ENCODE measurements at places on chromosomes 2 and 18.

DNA sequence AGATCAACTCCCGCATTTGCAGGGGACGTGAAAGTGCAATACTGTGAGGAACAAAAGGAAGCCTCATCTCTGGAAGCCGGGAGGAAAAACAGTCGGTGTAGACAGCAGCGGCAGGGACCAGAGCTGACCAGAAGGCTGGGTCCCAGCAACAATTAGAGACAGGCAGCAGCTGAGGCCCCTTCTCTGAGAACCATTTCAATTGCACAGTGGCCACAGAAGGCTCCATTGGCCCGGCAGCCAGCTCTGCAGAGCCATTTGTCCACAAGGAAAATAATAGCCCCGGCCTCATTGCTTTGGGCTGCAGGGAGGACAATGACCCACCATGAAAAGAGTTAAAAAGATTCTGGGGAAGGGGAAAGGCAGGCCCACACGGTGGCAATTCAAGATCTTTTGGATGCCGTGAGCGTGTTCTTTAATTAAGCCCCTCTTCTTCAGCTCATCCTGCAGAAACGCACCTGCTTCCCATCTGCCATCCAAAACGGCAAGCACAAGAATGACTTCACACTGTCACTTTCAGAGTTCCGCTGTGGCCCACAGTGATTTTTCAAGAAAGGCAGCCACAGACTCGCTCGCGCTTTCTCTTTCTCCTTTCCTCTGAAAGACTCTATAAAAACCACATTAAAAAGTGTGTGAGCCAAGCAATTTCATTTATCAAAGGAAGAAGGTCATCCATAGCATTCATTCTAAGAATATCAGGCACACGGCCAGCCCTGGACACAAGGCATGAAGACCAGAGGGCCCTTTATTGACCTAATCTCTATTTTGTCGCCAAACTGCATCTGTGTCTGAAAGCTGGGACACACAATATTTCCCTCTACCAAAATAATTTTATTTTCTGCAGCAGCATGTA is 293.6 kb downstream of the SOX11 start:
- no peak for DNase-seq

DNA sequence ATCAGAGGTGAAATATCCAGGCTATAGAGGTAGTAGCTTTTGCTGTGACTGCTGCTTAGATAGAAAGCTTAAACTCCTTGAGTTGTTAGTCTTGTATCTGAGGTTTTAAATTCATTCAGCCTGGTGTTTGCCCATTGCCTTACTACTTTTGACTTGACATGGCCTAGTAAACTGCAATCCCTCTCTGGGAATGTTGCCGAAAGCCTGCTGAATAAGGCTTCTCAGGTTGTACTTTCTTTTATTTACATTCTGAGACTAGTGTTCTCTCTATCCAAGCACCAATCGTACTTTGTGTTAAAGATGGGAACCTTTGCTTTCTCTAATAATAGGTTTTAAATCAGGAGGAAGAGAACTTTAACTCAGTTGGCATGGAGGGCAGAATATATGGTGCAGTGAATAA is 357.6 kb upstream of the CWC22 start:
- DNase-seq: no peak

- DNase-seq: peak; percentile 15
These were observed 178.1 kb downstream of the NCKAP5 start for GRCh38 chr2:133390156-133390555.

DNA sequence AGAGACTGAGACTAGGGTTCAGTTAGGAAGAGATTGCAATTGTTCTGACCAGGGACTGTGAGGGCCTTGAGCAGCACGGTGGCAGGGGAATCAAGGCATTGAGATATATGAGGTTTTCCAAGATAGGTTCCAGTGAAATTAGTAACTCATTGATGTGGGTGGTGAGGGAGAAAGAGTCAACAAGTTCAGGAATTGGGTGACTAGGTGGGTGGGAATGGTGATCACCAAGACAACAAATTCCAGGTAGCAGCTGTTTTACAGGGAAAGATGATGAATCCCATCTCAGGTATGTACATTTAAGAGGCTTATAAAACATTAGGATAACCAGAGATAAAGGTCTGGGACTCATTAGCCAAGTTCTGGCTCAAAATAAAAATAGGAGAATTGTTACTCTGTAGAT is 251.5 kb upstream of the MGAT5 start:
- DNase-seq: no peak

GRCh38 chr2:1620081-1620480 is 124.2 kb downstream of the PXDN start:
- no peak for DNase-seq

- DNase-seq: no peak
These were observed 305.1 kb upstream of the GULP1 start for GRCh38 chr2:187986390-187987105.

DNA sequence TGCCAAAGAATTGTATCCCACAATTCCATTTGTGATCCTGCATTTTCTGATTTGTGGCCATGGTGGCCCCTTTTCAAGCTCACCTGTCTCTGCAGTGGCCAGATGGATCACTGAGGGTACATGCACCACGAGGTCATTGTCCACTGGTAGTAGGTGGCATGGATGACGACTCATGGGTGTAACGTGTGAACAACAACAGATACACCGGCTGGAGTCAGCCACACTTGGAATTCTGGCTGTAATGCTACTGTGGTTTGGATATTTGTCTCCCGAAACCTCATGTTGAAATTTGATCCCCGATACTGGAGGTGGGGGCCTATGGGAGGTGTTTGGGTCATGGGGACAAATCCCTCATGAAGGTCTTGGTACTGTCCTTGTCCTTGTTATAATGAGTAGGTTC is 102.2 kb upstream of the TAF1B start:
- DNase-seq: no peak

- DNase-seq: no peak
These were observed 120.4 kb downstream of the CHST9 start for GRCh38 chr18:27064673-27065072.

GRCh38 chr2:8487461-8487932 is 194.4 kb upstream of the ID2 start:
- no peak for DNase-seq

DNA sequence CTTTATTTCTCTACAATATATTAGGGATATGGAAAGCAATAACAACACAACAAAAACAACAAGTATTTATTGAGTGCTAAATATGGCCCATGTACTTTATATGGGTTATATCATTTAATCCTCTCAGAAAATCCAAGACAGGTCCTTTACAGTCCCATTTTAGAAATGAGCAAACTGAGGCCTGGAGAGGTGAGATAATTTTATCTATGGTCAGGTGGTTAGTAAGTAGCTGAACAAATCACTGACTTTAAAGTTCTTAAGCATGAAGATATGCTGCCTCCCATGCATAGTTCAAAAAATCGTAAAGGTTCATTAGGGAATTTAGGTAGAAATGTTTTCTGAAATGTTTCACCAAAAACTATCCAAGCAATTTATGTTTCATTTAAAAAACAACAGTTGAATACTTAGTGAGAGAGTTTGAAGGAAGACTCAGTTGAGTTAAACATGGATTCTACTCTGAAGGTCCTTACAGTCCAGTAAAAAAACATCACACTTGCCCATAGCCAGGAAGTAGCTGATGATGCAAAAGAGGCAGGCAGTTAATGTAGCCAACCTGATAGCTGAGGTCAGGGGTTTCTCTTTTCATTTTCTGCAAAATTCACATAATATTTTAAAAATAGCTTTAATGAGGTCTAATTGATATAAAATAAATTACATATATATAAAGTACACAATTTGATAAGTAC is 7.6 kb upstream of the NFE2L2 start:
- DNase-seq: no peak

DNA sequence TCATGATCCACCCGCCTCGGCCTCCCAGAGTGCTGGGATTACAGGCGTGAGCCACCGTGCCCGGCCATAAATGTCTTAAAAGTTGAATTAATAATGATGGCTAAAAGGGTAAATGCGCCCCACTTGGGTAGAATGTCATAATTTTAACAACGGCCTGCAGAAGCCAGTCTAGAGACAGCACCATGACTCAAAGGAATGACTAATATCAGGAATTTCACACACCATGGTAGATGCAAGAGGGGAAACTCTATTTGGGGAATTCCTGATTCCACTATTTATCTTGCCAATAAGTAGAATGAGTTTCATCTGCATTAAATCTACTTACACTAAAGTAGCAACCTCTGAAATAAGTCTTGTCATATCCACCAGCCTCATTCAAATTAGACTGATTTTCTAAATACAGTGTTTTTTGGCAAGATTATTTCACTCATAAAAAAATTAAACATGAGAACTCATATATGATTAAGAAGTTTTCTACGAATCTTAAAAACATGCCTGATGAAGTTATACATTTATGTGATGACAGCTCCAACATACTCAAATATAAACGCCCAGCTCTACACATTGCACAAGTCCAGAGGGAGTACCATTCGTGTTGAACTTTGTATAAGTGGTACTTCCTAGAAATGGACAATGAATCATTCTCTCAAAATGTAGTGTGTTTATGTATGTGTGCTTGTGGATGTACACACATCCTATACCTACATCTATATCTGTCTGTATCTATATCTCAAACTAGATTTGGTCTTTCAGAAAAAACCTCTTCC is 309.7 kb downstream of the IRS1 start:
- no peak for DNase-seq

DNA sequence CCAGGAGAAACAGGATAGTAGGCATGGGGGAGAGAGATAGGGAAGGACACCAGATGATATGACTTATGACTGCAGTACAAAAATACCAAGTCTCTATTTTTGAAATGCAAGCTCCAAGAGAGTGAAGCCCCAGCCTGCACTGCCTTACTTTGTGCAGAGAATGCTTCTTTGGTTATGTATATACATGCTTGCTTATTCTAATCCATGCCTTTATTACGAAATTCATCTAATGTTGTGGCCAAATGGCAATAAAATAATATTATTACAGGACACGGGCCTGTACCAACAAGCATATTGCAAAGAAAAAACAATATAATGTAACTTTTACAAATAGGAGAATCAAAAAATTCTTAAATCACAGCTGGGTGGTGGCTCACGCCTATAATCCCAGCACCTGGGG is 110.8 kb downstream of the BCL11A start:
- DNase-seq: no peak

DNA sequence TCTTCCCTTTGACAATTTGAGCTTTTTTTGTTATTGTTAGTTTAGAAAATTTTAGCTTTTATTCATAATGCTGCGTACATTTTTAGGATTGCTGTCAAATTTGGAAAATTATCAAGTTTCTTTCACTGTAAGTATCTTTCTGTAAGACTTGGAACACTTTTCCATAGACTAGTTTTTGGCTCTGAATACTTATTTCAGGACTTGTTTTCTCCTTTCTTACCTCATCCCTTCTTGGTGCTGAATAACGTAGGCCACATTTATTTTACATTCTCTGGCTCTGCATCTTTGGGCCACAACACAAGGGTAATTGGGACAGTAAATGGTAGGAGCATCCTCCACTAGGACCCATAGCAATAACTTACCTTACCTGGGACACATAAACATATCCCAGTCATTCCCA is 85.1 kb downstream of the CCDC85A start:
- DNase-seq: no peak

DNA sequence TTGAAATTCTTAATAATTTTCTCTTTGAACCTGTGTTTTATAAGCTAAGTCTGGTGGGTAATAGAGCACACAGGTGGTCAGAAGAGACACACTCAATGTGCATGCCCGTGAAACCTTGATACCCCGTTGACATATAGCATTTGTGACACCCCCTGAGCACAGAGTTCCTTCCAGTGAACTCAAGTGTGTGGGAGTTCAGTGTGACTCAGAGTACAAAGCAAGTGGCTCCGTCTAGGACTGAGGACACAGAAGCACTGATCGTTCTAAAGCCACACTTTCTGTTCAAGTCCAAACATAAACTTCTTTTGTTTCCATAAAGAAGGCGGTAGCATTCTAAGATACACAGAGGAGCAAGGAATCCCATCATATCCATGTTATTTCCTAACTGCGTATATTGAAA is 523.6 kb downstream of the PID1 start:
- DNase-seq: no peak

- DNase-seq: no peak
These were observed 22.3 kb upstream of the TYMS start for GRCh38 chr18:635171-635570.

- DNase-seq: no peak
These were observed 74.1 kb upstream of the MCFD2 start for GRCh38 chr2:46989491-46990230.

- no peak for DNase-seq
These were observed 15.7 kb upstream of the TTC21B start for GRCh38 chr2:165969227-165969626.

GRCh38 chr2:57313678-57314077 is 732.9 kb upstream of the VRK2 start:
- no peak for DNase-seq

DNA sequence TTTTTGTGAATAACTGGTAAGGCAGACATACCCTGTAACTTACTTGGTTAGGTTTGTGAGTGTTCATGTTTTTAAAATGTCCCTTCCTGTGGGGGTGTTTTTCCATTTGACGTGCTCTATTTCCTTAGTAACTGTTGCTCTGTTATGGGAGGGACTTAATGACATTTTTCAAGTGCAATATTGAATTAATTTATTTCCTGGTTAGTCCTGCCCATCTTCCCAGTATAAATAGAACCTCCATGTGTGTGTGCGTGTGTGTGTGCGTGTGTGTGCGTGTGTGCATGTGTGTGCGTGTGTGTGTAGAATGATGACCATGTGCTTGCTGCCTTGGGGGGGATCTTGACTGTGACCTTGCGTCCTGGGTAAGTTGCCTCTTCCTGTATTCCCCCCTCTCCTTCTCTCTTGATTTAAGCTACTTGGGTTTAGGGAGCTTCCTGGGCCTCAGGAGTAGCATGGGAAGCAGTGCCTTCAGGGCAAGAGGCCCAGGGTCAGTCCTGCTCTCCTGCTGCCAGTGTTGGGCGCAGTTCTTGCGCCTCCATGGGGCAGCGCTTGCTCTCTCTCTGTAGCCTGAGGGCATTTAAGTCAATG is 163.9 kb downstream of the LDLRAD4 start:
- DNase-seq: no peak

DNA sequence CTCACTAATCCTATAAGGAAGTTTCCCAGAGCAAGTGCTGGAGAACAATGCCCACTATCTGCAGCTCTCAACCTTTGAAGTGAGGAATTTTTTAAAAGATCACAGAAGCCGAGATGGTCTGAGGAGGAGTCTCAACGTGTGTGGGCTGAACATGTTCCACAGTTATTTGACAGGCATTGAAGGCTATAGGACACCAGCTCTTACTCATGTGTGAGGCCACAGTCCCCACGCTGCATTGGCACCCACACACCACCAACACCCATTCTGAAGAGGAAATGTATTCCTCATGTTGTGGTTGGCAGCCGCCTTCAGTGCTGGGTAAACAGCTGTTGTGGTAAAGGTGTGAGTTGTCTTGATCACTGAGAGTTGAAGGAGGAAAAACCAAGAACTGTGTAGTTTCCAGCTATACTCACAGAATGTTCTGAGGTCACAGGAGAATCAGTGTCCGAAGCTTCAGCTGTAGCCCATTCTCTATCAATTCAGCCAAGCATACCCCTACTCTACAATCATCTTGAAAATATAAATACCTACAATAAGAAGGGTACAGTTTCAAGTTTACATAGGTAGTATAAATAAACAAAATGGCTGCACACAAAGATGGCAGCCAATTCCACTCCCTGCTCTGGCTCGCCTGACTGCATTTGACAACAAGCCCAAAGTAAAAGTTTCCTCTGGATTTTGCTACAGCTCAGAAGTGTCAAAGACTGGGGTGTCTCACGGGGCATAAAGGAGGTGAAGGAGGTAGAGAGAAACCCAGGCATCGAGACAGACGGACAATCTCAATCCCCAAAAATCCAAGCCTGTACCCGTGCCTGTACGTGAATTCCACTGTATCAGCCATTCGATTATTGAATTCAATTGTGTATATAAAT is 12.1 kb downstream of the CD226 start:
- no peak for DNase-seq

- DNase-seq: no peak
These were observed 74.1 kb upstream of the DSEL start for GRCh38 chr18:67590571-67591141.

Measured in T47D (cell line).